Activated CD4-positive, alpha-beta T cell treated with anti-CD3 and anti-CD28 coated beads, Interleukin-2, Interleukin-4, amounts not matched to agents 100 ng/mL and 50 ng/mL, durations not matched to agents 16 hours and 8 hours (primary cell): ENCODE measurements at places on chromosomes 7 and 10.

- DNase-seq = no peak
These were observed 315.2 kb upstream of the GHITM start for GRCh38 chr10:83824099-83824498.

GRCh38 chr10:67772151-67772550 lies 65.8 kb downstream of the DNAJC12 start:
- no peak for DNase-seq

DNA sequence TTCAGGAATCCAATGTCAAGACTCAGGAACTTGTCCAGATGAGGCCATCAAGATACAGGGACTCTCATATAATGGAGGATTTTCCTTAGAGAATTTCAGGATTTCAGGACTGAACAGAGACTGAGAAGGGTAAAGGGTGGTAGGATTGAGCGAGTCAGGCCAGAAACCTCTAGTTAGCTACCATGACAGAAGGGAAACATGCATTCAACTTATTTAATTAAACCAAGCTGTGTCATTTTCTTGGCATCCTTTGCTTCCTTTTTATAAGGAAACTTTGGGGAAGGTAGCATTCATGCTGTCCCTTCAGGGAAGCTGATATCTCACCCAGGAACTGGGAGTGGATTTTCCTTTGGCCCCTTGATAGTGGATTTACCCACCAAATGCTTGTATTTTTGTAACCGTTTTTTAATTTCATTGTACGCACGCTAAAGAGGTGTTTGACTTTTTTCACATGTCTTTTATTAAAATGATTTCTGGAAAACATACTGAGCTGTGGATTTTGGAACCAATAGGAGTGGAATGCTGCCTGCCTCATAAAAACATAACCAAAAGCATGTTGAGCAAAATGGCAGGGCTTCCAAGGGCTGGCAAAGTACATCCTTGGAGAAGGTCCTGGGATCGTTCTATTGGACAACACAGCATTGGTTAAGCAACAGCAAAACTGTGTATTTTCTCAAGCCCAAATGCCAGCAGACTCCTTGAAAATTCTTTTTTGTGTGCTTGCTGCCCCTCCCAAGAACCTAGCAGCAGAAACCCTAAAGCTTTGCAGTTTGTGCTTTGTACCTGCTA lies 104.5 kb downstream of the CXCL12 start:
- DNase-seq = no peak

DNA sequence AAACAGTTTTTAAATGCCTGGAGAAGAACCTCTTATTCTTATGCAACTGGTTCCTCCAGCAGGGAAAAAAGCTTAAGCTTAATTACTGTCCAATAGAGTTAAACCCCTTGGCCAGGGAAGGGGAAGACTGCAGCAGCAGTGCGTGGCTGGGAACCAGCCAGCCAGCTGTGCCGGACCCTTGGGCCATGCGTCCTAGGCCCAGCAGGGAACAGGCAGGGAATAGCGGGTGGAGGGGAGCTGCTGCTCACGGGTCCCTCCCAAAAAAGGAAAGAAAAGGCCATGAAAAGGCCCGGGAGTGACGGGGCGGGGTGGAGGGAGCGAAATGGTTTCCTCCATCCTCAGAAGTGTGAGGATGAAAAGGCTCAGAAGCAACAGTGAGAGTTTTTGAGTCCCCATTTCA lies 35.2 kb upstream of the HECW1 start:
- no peak for DNase-seq

DNA sequence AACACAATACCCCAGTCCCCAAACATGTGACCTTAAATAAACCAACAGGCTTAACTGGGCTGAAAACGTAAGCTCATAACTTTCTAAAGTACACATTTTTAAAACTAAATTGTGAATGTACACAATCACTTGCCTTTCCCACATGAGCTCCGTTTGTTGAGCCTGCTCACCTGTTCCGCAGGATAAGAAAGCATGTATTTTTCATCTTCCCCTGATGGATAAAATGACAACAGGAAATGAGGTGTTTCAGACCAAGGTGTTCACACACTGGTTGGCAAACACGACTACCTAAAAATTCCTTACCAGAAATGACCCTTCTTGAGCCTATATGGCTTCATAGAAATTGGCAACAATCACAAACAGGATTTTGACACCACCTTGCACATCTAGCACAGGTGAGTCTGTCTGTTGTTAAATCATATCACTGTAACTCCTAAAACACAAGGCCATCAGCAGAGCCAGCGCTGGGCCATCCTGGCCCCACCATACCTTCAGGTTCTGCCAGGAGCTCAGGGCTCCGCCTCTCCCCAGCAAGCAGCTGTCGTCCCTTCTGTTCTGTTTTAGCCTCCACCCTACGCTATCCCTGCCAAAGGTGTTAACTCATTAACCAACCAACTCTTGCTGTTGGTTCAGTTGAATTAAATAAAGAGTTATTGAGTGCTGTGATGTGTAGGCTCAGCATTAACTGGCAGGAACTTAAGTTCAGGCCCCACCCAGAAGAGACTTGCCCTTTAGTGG lies 73.6 kb upstream of the RNF32 start:
- DNase-seq = no peak

GRCh38 chr7:69776611-69777010 lies 178.3 kb downstream of the AUTS2 start:
- no peak for DNase-seq

DNA sequence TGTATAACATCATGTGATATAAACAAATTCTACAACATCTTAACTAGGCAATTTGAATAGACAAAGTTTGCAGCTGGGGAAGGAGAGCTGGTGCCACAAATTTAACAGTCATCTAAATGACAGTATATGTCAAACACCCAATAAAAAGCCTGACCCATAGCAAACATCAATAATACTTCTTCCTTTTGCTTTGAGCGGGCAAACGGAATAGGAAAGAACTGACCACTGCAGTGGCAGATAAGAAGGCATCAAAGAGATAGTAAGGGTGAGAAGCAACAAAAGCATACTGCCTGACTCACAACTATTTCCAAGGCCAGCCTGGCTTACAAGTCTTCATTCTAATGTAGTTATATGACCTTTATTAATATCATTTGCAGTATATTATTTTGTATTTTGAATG lies 99.9 kb downstream of the LRRN3 start:
- no peak for DNase-seq

DNA sequence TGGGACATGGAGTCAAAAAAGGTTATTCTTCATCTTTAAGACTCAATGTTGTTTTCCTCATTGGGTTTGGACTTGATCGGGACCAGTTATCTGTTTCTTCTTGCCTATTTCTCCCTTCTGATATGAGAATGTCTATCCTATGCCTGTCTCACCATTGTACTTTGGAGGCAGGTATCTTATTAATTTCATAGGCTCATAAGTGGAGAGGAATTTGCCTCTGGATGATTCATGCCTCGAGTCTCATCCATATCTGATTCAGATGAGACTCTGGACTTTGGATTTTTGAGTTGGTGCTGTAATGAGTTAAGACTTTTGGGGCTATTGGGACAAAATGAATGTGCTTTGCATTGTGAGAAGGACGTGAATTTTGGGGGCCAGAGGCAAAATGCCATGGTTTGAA lies 36.2 kb upstream of the CCDC7 start:
- no peak for DNase-seq

- no peak for DNase-seq
These were observed 150.4 kb downstream of the TCERG1L start for GRCh38 chr10:131161087-131161486.

- no peak for DNase-seq
These were observed 93.8 kb downstream of the ADAM12 start for GRCh38 chr10:126294451-126294850.

GRCh38 chr7:139231513-139232376 lies 708 bp downstream of the UBN2 start:
- no peak for DNase-seq

- DNase-seq = no peak
These were observed 537.1 kb upstream of the FOXK1 start for GRCh38 chr7:4144811-4145510.

- DNase-seq = no peak
These were observed 191.3 kb upstream of the KLF14 start for GRCh38 chr7:130925136-130925794.

- no peak for DNase-seq
These were observed 10.4 kb downstream of the VCL start for GRCh38 chr10:74008212-74008731.

DNA sequence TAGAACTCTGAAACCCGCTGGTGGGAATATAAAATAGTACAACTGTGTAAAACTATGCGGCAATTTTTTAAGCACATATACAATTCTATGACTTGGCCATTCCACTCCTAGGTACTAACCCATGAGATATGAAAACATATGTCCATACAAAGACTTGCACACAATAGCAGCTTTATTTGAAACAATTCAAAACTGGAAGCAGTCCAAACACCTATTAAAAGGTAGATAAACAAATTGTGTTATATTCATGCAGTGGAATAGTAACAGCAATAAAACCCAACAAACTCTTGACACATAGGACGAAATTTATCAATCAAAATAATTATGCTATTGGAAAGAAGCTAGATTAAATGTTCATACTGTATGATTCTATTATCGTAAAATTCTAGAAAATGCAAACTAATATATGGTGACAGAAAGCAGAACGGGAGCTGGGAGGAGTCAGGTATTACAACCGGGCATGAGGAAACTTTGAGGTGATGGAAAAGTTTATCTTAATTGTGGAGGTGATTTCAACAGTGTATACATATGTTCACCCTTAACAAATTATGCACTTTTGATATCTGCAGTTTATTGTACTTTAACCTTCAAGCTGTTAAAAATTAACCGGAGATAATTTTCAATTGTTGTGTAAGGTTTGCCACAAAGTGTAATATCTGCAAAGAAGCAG lies 803 bp upstream of the STK31 start:
- no peak for DNase-seq

DNA sequence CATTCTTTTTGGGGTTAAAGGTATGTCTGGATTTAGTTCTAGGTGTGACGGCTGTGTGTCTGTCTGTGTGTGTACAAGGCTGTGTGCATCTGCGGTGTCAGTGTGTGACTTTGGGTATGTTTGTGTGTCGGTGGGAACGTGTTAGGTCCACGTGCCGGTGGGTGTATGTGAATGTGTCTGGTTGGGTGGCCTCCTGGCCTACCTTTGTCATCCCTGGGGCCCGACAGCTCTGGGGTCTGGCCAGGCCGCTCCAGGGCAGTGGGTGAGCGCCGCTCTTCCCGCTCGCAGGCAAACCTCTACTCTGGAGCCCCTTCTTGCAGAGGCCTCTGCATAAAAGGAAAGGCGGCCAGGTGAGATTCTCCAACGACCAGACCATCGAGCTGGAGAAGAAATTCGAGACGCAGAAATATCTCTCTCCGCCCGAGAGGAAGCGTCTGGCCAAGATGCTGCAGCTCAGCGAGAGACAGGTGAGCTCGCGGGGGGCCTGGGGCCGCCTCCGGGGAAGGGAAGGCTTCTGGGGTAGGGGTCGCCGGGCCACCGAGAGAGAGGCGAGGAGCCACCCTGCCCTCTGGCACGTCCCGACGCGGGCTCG lies 2.4 kb downstream of the HHEX start:
- no peak for DNase-seq

DNA sequence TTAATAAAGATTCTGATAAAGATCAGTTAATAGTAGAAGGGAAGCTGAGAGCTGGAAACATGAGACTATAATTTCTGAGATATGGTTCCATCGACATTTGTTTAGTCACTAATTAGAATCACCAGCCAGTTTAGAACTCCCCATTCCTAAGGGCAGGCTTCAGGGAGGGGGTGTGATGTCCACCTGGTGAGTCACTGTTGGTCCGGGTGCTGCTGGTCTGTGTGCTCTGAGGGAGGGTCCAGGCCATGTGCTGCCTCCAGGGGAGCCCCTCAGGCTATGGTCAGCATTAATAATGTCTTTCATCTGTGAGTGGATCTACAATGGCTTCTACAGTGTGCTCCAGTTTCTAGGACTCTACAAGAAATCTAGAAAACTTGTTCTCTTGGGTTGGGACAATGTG lies 115.8 kb downstream of the ADAM12 start:
- no peak for DNase-seq

- DNase-seq = no peak
These were observed 235.3 kb upstream of the MKI67 start for GRCh38 chr10:128361487-128361886.

- DNase-seq = no peak
These were observed 122.2 kb downstream of the CUBN start for GRCh38 chr10:17007418-17007770.

GRCh38 chr7:100602889-100603725 lies 944 bp downstream of the PCOLCE start:
- DNase-seq = no peak

DNA sequence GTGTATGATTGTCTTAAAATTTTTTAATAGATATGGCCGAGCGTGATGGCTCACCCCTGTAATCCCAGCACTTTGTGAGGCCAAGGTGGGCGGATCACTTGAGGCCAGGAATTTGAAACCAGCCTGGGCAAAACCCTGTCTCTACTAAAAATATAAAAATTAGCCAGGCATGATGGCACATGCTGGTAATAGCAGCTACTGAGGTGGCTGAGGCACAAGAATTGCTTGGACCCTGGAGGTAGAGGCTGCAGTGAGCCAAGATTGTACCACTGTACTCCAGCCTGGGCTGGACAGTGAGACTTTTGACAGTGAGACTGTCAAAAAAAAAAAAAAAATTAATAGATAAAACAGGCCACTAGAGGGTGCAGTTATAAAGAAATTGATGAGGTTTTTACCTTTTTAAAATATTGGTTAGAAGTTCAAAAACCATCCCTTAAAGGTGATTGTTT lies 20.5 kb downstream of the NOM1 start:
- no peak for DNase-seq

- DNase-seq = no peak
These were observed 124.8 kb downstream of the CPED1 start for GRCh38 chr7:121113288-121113687.

- DNase-seq = no peak
These were observed 394.2 kb downstream of the LRMDA start for GRCh38 chr10:75825661-75826060.

DNA sequence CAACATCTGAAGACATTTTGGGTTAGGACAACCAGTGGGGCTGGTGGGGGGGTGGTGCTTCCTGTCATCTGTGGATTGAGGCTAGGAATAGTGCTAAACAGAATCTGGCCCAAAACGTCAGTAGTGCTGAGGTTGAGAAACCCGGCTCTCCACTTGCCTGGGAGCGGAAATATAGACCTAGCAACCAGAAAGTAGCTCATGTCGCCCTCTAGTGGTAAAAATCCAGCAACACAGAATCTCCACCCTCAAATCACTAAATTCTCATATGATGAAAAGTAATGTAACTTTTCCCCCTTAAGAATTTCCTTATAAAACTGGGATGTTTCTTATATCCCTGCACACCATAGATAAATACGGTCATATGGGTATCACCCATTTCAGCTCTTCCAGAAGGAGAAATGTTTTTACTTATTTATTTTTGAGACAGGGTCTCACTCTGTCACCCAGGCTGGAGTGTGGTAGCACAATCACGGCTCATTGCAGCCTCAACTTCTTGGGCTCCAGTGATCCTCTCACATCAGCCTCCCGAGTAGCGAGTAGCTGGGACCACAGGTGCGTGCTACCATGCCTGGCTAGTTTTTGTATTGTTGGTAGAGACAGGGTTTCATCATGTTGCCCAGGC lies 34.4 kb downstream of the ZC3HAV1 start:
- DNase-seq = peak; percentile 84
